ENCODE measurements at places on chromosomes 5 and 9.
A peak's percentile ranks its signal among the peaks of the same experiment; 100 is the strongest.

- DNase-seq = no peak
Observed at GRCh38 chr9:79719021-79719420, 147.3 kb downstream of the TLE4 start.

GRCh38 chr5:15914638-15915037, 265.0 kb downstream of the MARCHF11 start:
- DNase-seq = no peak

GRCh38 chr5:73792687-73793320, 166.8 kb downstream of the ARHGEF28 start:
- peak; percentile 64 for DNase-seq

- DNase-seq = no peak
Observed at GRCh38 chr5:138636398-138636944, 61.3 kb upstream of the HSPA9 start.

DNA sequence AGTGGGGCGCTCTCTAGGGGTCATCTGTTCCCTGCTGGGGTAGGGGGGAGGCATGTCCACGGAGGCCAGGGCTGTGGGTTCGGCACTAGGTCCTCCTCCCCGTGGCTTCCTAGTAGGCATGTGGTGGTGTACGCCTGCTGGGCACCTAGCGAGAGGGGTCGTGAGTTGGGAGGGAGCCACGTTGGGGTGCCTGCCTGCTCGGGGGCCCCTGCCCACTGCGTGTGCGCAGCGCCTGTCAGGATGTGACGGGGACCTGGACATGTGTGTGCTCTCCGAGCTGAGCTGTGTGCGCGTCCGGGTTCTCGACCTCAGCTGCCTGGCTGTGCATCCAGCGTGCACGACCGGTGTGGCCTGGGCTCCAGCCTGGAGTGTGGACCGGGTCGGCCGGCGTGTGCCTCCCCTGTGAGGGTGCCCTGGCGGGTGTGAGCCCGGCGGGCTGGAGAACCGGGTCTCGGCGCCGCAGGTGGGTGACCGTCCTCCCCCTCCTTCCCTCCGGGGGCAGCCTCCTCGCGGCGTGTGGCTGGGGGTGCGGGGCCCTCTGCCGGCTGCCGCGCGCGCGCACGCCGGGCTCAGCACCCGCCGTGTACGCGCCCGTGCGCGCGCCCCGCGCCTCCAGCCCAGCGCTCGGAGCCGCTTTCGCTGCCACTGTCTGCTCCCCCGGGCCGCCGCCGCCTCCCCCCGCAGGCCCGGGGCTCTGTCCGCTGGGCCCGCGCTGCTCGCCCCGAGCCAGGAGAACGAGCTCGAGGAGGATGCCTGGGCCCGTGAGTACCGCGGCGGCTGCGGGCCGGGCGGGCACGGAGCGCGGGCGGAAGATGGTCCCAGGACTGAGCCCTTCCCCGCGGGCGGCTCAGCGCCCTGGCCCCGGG, at the start of gene PRR7:
Gene PRR7 (plus strand): TSS at position 615 of the 866 bp plus-strand sequence. CDS start 8,254 bp downstream, outside the sequence.
- peak; percentile 55 for DNase-seq

GRCh38 chr5:100860407-100860806, 42.7 kb downstream of the ST8SIA4 start:
- DNase-seq = no peak

GRCh38 chr5:133653760-133654049, 41.4 kb upstream of the FSTL4 start:
- no peak for DNase-seq

DNA sequence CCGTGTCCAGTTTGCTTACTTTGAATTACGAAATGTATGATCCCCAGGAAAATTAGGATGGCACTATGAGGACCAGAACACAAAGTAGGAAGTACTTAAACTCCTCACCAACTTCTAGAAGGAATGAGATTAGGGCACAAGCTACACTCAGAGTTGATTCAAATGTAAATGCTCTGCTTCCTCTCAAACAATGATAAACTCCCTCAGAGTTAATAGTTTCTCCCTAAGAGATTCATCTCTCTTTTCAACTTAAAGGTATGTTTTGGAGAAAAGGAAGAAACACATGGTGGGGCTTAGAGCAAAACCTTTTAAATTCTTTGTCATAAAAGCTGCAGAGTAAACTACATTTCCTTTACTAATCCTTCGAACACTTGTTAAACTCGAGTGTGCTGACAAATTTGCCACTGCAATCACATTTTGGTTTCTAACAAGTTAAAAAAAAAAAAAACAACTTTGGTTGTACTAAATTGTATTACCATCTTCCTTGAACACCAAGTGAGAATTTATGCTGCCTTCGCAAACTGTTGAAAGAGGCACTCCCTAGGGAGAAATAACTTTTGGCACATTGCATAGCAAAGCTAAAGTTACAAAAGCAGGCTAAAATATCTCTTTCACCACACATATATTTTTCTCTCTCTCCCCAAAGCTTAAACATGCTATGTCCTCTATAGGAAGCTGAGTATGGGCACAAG, 66.6 kb downstream of the DENND1A start:
- no peak for DNase-seq

GRCh38 chr5:179164331-179165311, 104.4 kb downstream of the ZNF354C start:
- no peak for DNase-seq

GRCh38 chr5:129904102-129904666, at the start of gene CHSY3:
Gene CHSY3, plus strand, starts transcription at chr5:129904465.
- no peak for DNase-seq

DNA sequence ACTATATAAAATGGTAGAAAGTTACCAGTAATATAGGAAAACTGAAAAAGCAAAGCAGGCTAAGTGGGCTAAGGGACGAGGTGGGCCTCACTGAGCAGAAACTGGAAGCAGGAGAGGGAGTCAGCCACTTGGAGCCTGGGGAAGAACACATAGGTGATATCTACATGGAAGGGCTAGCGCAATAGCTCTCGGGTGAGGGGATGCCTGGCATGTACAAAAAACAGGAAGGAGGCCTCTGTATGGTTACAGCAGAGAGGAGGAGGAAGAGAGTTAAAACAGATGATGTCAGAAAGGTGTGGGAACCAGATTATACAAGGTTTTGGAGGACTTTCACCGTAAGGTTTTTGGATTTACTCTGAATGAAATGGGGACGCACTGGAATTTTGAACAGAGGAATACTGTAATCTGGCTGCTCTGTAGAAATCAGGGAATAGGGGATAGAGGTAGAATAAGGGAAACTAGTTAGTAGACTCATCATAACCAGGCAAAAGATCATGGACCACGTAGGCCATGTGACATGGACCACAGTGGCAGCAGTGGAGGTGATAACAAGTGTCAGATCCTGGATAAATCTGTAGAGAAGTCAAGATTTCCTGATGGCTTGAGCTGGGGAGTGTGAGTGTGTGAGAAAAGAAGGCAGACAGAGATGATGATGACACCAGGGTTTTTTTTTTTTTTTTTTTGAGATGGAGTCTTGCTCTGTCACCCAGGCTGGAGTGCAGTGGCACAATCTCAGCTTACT, 52.5 kb downstream of the FNBP1 start:
- DNase-seq = no peak

DNA sequence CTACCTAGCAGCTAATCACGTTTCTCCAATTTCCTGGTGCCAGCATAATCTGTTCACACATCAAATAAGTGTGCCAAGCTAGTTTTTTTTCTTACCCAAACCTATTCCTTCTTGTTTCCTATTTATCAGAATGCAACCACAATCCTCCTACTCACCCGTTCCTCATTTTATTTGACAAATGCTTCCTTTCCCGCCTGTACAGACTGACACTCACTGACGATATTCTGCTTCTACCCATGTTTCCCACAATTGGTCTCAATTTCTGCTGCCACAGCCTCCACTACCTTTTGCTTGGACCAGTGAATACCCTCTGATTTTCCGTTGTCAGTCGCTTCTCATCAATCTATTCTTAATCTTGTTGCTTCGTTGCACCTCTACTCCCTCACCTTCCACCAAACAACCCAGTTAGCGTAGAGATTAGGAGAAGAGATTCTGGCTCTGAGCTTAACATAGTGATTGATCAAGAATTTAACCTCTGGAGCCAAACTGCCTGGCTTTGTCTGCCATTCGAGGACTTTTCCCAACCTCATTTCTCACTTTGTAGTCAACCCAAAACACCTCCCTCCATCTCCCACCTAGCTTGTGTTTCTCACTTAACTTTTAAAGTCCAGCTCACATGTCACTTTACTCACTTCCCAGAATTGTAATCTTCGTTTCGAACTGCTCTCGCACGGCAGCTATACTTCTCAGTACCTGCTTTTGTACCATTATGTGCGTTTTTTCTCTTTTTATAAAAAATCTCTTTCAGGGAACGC, 729 bp upstream of the TMEM38B start:
- DNase-seq = no peak

DNA sequence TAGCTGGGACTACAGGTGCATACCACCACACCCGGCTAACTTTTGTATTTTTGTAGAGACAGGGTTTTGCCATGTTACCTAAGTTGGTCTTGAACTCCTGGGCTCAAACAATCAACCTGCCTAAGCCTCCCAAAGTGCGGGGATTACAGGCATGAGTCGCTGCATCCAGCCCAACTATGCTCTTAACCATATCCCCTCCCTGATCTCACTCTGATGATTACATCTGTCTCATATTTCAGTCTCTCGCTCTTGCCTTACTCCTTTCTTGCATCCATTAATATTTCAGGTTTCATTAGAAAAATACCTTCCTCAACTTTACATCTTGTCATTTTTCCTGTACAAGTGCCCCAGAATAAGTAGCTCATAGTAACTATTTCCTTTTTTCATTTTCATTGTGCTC, 61.0 kb upstream of the BASP1 start:
- DNase-seq = no peak

DNA sequence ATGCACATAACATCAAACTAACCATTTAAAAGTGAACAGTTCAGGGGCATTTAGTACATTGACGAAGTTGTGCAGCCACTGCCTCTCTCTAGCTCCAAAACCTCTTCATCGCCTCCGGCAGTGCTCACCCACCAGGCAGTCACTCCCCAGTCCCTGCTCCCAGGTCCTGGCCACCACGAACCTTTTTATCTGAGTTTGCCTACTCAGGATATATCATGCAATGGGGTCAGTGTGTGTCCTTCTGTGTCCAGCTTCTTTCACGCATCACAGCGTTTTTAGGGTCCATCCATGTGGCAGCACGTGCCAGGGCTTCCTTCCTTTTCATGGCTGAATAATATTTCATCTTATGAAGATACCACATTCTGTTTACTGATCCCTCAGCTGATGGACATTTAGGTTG, 4.6 kb downstream of the AHRR start:
- no peak for DNase-seq

- no peak for DNase-seq
Observed at GRCh38 chr5:41793141-41793770, 77.0 kb downstream of the OXCT1 start.

DNA sequence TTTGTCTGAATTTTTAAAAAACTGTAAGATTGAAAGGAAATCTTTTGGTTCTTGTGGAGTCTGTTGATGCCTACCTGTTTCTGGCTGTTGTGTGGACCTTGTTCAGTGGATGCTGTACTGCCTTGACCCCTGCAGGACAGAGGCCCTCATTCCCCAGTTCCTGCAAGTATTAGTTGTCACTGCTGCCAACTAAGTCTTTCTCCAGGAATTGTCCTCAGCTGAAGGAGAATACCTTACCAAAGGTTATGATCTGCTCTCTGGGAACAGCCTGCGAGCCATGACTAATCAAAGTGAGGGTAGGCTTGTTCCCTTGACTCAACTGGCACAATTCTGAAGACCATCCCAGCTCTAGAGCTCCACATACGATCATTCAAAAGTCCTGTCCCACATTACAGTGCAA, 145.3 kb upstream of the FST start:
- no peak for DNase-seq

GRCh38 chr5:52759331-52759730, 28.4 kb upstream of the ITGA1 start:
- no peak for DNase-seq

DNA sequence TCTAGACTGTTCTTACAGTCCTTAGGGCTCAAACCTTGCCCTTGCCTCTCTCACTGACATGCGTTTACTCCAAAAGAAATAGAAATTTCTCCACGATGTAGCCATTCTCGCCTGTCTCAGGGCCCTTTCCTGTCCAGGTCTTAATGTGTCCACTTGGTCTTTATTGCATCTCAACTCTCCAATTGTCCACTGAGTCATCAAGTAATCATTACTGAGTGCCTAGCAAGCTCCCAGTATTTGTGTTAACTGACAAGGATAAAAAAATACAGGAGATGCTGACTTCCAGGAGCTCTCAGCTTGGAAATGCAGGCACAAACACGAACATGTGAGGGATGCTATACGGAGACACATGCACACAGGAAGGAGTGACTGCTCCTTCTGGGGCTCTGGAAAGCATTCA, 147.3 kb downstream of the ARSB start:
- no peak for DNase-seq

DNA sequence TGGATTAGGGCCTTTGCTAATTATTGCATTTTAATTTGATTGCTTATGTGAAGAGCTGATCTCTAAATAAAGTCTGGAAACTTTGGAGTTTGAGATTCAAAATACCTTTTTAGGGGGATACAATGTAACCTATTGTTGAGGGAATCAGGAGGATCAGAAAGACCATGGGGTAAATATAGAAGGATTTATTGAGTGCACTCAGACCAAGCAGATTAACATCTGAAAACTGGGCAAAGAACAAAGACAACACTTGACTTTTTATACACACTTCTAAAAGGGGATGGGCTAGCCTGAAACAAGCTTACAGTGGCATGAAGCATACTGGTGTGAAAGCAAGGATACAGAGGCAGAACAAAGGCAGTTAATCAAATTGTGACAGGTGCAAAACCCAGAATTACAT, 174.3 kb downstream of the MRPS30 start:
- no peak for DNase-seq

DNA sequence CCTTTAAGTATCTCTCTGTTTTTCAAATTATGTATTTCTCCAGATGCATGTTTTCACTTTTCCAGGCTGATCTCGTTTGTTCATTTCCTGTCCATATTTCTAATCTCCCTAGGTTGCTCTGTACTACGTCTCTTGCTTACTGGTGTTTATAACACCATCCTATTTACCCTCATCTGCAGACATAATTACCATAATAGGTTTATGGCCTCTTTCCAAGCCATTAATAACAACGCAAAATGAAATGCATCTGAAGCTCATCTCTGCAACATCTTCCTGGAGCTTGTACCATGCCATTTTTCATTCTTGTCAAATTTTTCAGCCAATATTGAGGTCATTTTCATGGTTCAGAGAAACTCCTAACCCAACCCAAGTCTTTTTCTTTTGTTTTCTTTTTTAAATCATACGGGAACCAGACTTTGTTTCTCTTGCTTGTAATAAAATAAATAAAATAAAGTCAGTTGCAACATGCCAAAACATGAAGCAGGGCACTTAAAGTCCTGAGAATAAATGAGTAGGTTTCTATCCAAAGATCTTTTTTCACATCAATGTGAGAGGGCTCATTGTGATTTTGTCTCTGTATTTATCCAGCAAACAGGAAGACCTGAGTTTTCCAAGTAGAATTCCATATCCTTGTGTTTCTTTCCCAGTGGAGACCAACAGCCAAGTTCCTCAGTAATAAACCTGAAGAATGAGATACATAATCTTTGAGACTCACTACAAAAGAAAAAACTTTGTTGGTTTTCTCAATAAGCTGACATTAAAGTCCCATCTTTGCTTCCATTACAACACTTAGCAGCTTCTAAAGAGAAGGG, 37.0 kb downstream of the DPYSL3 start:
- DNase-seq = no peak

DNA sequence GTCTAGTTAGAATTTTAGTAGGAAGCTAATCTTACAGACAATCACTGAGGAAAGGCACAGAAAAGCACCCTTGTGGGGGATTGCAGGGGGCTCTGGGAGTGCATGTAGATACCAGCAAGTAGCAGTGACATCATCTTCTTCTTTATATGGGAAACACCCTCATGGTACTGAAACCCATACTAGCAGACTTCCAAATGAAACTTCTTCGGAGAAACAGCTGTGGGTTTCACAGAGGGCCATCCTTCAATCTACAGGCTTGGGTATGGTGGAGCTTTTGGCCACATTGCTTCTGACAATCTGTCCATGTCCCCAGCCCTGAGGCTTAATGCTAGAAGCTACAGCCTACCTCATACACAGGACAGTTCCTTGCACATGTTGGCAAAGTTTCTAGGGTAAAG, 165.2 kb upstream of the NFIB start:
- DNase-seq = no peak
